ENCODE measurements at places on chromosomes 6 and 20.
A peak's percentile ranks its signal among the peaks of the same experiment; 100 is the strongest.

GRCh38 chr6:95805699-95806098, 210.1 kb upstream of the FUT9 start:
- no peak for DNase-seq

- no peak for DNase-seq
These were observed 9.6 kb downstream of the RMND1 start for GRCh38 chr6:151442371-151442770.

DNA sequence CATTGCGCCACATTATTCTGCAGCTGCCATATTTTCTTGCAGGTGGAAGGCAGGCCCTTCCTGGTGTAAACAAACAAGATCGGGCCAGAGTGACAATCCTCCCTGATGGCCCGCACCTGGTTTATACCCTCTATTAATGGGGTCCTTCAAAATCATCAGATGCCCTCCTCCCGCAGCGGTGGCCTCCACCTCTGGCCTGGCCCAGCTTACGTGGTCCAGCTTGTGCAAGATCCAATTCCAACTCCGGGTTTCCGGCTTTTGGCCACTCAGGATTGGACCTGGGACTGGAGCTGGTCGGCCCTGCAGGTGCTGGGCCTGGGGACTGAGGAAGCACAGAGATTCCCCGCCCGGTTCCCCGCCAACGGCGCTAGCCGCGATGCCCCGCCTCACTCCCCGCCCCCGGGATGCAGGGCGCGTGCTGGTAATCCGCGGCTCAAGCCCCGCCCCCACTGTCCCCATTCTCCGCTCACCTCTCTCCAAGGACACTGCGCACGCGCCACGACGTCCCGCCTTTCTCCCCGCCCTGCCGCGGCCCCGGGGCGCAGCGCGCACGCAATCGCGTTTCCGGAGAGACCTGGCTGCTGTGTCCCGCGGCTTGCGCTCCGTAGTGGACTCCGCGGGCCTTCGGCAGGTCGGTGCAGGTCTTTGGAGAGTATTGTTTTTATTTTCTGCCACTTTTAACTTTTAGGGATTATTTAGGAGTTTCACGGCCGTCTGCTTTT, at the start of gene TMEM14B:
Gene TMEM14B (plus strand): TSS at position 555 of the 722 bp plus-strand sequence. CDS start 1,441 bp downstream, outside the sequence.
- DNase-seq = peak; percentile 96

DNA sequence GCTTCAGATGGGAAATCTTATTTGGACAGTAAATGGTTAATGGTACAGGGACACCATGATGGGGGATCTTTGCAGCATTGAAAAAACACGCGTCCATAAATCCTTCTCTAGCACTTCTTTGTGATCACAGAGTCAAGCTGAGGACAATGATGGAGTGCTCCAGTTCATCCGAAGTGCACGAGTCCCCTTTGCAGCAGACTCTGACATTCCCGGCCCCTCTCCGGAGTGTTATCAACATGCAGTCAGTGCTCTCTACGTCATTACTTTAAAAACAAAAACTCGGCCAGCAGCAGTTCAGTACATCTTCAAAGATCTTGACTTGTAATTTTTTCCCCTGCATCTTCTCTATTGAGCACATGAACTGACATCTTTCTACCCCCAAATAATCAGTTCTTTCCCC, 185.5 kb upstream of the AKAP12 start:
- no peak for DNase-seq

DNA sequence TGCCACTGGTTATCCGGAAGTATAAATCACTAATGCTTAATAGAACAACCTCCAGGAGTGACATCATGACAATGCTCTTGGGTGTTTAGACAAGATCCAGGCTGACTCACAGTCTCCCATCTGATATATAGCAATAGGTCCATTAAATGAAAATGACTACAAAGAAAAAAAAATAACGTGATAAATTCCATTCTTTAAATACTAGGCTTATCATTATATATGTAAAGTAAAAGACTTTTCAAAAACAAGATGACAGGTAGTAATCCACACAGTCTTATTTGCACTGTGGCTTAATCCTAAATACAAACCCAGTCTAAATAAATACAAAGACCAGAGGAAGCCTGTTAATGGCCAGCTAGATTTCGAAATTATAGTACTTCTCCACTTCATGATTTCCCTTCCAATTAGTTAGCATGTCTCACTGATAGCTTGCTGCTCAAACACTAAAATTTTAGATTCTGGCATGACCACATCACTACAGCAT, 149.1 kb upstream of the BEND3 start:
- DNase-seq = no peak

GRCh38 chr6:19824058-19824807, 12.9 kb upstream of the ID4 start:
- no peak for DNase-seq

- DNase-seq = peak; percentile 10
These were observed 11.8 kb upstream of the ZMYND8 start for GRCh38 chr20:47368301-47368700.

DNA sequence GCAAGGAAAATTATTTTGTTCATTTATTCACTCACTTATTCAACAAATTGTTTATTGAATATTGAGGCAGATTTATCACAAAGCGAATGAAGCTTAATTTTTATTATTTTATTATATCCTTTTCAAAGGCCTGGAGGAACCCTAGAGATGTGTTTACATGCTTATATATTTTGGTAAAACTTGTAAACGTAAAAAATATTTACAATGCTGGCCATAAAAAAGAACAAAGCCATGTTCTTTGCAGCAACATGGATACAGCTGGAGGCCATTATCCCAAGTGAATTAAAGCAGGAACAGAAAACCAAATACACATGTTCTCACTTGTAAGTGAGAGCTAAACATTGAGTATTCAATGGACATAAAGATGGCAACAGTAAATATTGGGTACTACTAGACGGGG, 58.8 kb downstream of the ELOVL4 start:
- DNase-seq = no peak

DNA sequence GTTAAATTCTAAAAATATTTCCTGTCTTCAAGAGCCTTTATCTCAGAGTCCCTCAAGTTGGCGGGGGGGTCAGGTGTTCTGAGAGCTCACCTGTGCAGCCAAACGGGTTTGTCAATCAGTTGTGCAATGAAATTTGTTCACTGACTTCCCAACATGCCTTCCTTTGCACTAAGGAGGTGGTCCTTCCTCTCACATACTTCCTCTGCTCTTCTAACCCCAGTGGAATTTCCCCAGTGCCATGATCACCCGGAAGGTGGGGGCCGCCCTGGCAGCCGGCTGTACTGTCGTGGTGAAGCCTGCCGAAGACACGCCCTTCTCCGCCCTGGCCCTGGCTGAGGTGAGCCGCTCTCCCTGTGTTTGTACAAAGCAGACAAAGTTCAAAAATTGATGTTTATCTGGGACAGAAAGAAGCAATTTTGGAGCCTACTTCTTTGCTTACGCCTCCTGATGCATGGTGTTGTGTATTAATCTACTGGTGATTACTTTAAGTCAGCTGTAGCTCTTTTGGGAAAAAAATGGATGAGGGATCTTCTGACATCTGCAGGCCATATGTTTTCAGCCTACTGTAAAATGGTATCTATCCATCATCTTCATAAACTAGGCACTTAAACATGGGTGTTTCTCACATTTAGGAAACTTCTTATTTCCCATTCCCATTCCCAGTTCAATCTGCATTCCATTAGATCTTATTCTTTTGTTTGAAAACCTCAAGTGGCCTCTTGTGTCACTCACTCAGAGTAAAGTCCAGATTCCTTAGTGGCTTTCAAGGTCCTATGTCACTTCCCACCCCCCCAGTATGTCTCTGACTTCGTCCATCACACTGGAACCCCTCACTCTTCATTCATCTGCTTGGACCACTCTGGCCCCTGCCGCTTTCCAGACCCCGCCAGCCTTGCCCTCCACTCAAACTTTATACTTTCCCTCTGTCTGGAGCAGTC, 10.1 kb downstream of the ALDH5A1 start:
- no peak for DNase-seq

- DNase-seq = peak; percentile 39
These were observed 45.8 kb upstream of the PAK5 start for GRCh38 chr20:9884666-9885065.

DNA sequence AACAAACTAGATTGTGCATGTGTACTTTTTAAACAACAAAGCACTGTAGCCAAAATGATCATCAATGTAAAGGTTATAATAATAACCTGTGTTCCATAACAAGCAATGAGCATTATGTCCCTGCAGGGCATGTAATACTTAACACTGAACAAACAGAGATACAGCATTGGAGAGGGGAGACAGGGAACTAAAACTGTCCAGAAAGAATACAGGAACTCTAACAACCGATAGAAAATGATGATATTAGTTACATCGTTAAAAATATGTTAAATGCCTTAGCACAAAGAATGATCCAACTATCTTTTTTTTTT, 80.5 kb downstream of the COL9A1 start:
- DNase-seq = no peak

- DNase-seq = no peak
These were observed 5.4 kb downstream of the TGM3 start for GRCh38 chr20:2301164-2301622.

- DNase-seq = no peak
These were observed 27.1 kb upstream of the TASP1 start for GRCh38 chr20:13665709-13666395.

Data from NCI-H524 (cell line).